ENCODE measurements at places on chromosomes 5 and 9.

DNA sequence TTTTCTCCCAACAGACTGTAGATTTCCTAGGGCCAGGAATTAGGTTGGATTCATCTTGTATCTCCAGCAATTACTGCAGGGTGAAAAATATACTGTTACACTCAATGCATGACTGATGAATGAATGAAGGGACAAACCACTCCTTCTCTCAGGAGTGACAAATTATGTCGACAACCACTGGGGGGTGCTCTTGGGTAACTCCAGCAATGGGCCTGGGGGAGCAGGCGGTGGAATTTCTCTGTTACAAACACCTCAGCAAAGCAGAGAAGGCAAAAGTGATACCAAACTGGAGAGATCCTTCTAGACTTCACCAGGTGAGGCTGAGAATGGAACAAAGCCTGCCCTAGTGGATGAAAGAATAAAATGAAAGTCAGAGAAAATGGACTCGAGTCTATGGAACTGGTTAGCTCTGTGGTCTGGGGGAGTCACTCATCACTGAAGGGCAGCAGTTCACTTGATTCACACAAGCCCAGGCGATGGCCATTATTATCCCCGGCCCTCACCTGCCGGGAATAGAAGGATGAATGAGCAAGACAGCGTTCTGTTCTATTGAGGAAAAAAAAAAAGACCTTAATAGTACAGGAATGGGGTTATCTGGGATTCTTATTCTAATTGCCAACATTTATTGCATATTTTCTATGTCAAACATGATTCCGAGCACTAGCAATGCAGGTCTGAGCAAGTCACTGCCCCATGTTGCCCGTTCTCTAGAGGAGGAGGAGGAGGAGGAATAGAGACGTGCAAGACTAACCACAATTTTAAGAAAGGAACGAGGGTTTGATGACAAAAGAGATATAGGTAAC, 341.1 kb downstream of the ASTN2 start:
- DNase-seq = no peak

GRCh38 chr5:5344606-5345005, 77.9 kb upstream of the ICE1 start:
- DNase-seq = no peak

DNA sequence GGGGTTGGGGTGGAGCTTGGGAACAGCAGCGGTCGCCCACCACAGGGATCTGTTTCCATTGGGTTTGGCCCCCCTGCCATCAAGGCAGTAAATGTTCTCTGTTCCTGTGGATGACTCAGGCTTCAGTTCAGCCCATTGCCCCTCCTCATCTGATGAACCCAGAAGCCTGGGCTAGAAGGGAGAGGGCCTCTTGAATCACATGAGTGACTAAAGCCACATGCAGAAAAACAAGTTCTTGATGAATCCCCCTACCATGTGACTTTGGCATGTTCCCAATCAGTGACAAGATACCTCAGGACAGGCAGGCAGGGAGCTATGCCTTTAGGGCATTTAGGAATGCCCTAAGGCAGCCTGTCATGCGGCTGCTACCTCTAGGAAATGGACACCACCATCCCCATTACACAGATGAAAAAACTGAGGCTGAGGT, 2.5 kb downstream of the SH3PXD2B start:
- peak; percentile 47 for DNase-seq

DNA sequence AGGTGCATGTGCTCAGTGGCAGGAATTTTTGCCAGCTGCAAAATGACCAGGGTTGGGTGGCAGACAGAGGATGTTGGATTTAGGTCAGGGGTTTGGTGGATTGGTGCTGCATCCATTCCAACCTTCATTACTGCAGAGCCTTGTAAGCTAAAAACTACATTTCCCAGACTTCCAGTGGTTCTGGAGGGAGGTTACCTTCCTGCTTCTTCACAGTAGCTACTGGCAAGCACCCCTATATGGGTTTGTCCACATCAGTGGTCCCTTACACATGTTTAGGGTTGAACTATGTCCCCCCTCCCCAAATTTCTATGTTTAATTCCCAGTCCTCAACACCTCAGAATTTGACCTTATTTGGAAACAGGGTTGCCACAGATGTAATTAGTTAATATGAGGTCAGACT, 20.7 kb upstream of the IL17B start:
- DNase-seq = no peak

GRCh38 chr9:33388110-33388994, 14.0 kb downstream of the AQP7 start:
- no peak for DNase-seq

- DNase-seq = no peak
These were observed 14.0 kb downstream of the MYOZ3 start for GRCh38 chr5:150675069-150675468.

GRCh38 chr9:134433101-134433500, 106.8 kb downstream of the RXRA start:
- peak; percentile 84 for DNase-seq

- no peak for DNase-seq
These were observed 10.5 kb upstream of the MYOT start for GRCh38 chr5:137856916-137857862.

GRCh38 chr5:35230038-35230611, at the start of gene PRLR:
Gene PRLR, minus strand, starts transcription at chr5:35230487. Its CDS starts 140,867 bp downstream, at chr5:35089620.
- DNase-seq = peak; percentile 84

DNA sequence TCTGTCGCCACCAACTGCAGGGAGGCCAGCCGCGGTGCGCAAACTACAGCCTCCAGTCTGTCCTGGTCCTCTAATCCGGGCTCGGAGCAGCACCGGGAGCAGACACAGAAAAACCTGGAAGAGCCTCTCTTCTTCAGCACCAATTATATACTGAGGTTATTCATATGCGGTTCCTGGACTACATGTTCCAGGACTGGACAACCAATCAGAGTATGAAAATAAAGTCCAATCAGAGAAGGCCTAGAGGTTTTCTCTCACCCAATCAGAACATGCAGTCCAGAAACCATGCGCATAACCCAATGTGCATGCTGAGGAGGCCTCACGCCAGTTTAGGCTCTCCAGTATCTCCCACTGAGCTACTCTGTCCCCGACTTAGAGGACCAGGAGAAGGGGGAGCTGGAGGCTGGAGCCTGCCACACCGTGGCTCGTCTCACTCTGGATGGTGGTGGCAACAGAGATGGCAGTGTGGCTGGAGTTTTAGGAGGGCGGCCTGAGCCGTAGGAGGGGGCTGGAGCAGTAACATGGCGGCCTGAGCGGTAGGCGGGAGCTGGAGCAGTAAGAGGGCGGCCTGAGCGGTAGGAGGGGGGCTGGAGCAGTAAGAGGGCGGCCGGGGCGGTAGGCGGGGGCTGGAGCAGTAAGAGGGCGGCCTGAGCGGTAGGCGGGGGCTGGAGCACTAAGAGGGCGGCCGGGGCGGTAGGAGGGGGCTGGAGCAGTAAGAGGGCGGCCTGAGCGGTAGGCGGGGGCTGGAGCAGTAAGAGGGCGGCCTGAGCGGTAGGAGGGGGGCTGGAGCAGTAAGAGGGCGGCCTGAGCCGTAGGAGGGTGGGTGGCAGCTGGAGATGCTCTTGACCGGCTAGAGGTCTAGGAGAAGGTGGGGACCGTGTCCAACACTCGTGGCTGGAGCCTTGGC, 20.4 kb upstream of the TRIM52 start:
- no peak for DNase-seq

GRCh38 chr9:17291766-17292165, 156.9 kb downstream of the CNTLN start:
- DNase-seq = no peak

DNA sequence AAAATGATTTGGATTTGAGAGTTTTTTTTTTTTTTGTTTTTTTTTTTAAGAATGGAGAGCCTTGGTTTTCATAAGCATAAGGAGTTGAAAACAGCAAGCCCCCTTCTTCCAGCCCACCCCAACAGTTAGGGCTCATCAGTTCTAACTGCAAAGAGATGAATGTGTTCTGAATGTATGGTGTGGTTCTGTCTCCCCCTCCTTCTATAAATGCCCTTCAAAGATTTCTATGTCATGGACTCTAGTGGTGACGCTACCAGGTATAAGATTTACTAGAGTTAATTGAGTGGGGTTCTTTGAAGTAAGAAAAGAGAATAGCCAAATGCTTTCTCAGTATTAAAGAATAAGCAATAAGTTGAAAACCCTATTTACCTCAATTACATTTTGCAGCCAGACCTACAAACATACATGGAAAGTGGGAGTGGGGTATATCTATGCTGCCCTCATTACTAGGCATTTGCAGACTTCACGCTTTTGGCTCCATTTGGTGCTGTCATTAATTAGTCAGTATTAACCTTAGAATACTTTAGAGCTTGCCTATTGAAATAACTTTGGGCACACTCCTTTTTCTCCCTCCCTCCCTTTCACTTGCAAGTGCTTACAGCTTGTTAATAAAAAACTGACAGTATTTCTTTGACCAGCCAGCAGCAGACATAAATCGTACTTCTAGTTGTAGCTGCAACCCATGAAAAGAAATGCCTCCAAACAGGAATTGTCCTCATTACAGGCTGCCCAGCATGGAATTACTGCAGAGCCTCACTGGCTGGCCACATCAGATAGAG, 667.2 kb upstream of the ZNF608 start:
- DNase-seq = no peak

DNA sequence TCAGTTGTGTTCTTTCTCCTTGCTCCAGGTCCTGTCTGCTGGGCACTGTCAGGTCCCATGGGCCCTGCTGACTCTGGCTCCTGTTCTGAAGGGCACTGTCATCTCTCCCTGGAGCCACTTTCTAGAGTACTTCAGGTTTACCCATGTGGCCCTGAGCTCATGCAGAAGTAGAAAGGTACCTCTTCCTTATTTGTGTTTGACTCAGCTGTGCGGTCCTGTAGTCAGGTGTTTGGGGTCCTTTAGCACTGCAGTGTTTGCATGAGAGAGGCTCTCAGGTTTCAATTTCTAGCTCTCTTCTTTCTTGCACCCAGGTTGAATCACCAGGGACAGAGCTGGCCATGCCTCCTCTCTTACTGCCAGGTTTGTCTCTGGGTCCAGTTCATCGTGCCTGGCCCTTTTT, 71.5 kb downstream of the HSPA4 start:
- no peak for DNase-seq

DNA sequence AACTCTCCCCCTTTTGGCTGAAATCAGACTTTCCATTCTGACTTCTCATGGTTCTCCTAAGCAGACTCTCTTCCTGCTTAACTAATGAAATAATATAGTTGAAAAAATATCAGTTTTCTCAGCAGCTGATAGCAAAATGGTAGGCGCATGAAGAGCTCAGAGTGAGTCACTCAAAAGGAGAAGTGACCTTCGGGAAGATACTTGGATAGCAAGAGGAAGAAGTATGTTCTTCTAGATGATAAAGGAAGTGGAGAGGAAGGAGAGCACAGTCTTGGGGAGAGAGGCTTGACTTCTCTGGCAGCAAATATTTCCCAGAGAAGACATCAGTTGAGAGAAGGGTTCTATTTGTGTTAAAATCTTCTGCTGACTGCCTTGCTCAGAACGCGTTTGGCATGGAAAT, 101.5 kb downstream of the TAF11L14 start:
- DNase-seq = no peak

DNA sequence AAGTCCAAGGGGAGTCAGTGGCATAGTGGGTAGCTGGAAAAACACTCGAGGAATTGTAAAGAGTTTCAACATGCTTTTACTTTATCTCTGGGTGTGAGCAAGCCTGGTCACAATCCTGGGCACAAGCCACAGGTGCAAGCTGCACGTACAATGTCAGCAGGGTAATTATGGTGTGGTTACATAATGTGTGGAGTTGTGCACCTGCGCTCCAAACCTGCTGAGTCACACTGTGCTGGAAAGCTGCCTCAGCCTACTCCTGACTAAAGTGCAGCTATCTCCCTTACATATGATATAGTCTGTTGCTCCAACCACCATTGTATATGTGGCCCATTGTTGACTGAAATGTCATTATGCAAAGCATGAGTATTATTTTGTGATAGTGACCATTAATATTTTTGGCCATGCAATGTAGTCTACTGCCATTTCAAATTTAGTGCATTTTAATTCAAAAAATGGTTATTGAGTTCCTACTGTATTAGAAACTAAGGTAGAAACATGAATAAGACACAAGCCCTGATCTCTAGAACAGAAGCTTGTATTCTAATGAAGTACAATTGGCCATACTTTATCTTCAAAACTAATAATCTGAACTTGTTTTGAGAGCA, 160.9 kb upstream of the SLC30A5 start:
- DNase-seq = no peak

Data from upper lobe of left lung (tissue), 6 donors.